ENCODE measurements at places on chromosomes 1 and 21.

- no peak for DNase-seq
Measured at GRCh38 chr1:85587841-85588240, 7.3 kb downstream of the CCN1 start.

DNA sequence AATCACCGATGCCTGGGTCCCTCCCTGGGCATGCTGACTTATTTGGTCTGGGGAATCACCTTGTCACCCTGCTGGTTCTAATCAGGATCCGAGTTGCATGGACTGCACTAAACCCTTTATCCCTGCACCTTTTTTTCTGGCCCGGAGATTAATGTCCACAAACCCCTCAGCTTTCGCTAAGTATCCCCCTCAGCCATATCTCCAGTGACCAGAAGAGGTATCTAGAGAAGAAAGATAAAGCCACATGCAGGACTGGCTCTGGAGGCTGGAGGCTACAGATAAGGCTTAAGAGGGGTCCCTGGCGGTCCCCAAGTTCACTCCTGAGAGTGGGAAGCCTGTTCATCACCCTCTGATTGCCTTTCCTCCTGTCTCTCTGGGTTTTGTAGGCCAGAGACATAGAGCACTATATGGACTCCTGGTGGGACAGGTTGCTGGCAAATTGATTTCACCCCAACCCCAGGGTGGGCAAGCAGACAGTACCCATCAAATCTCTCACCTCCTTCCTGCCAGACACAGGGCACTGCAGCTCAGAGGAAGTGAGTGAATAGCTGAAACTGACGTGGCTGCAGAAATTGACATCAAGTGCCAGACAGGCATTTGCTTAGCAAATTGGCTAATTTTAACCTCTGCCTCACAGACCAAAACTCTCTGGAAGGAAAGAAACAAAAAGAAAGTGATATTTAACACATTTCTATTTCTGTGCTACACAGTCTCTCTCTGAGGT is 38.8 kb downstream of the HMGB4 start:
- no peak for DNase-seq

DNA sequence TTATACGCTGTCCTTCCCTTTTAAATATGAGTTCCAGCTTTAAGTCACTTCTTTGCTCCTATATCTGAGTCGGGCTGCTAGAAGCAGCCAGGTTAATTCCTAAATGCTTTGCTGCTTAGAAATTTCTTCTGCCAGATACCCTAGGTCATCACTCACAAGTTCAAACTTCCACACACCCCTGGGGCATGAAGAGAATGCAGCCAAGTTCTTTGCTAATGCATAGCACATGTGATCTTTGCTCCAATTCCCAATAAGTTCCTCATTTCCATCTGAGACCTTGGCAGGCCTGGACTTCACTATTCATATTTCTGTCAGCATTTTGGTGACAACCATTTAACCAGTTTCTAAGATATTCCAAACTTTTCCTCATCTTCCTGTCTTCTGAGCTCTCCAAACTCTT is 14.5 kb upstream of the APP start:
- DNase-seq, result no peak

- no peak for DNase-seq
Measured at GRCh38 chr1:32716312-32717148, 14.0 kb upstream of the SYNC start.

DNA sequence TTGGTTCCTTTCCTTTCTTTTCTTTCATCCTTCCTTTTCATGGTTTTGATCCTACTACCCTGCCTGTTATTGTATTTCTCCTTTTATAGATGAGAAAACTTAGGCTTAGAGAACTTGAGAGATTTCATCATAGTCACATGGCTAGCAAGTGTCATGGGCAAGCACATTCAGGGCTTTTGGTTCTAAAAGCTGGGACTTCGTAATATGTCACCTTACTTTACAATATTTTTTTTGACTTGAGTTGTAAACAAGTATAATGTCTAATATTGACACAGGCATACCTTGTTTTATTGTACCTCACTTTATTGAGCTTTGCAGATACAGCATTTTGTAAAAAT is 70.7 kb downstream of the MTR start:
- DNase-seq, result no peak

DNA sequence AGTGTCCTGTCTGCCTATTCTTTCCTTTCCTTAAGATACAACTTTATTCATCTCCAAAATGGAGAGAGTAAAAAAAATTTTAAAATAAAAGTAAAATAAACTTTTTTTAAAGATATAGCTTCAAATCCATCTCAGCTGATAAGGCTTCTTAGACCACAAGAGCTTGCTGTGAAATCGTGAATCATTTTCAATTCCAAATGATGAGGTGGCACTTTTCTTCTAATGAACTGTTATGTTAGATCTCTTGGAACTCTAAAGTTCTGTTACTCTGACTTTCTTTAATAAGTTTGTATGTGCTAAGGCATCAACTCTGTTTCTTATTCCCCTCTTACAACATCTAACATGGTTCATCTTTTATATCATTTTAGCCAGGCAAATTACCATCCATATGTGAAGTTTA is 4.5 kb downstream of the SH3GLB1 start:
- no peak for DNase-seq

DNA sequence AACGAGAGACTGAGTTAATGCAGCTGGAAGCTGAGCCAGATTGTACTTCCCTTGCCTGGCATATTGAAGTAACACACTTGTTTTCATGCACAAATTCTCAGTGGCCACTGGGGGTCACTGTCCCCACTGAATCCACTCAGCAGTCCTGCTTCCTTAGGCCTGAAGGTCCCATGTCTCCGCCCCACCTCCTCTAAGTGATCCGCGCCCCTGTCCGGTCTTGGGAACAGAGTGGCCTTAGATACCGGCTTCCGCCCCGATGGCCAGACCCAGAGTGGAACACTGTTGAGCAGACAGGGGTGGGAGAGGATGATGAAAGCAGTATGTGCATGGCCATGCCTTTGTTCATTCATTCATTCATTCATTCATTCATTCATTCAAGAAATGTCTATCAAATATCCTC is 34.8 kb downstream of the CHAF1B start:
- DNase-seq, result no peak

- DNase-seq, result no peak
Measured at GRCh38 chr1:67193704-67194103, 27.4 kb downstream of the IL23R start.

DNA sequence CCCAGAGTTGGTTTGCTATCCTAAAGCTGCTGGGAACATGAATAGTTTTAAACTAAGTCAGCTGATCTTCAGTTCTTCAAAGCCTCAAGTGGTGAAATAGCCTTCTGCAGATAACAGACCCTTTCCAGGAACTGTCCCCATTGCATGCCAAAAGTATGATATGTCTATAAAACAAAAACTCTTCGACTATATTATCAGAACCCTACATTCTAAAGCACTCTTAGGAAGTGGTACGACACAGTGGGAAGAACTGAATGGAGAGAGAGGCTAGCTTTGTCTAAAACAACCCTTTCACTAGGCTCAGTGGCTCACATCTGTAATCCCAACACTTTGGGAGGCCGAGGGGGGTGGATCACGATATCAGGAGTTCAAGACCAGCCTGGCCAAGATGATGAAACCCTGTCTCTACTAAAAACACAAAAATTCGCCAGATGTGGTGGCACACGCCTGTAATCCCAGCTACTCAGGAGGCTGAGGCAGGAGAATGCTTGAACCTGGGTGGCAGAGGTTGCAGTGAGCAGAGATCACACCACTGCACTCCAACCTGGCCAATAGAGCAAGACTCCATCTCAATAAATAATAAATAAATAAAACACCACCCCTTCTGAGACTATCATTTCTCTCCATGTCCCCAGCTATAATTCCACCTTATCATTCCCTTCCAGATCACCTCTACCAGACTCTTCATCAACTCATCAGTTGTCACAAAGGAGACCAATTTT is 2.2 kb upstream of the FRRS1 start:
- no peak for DNase-seq

DNA sequence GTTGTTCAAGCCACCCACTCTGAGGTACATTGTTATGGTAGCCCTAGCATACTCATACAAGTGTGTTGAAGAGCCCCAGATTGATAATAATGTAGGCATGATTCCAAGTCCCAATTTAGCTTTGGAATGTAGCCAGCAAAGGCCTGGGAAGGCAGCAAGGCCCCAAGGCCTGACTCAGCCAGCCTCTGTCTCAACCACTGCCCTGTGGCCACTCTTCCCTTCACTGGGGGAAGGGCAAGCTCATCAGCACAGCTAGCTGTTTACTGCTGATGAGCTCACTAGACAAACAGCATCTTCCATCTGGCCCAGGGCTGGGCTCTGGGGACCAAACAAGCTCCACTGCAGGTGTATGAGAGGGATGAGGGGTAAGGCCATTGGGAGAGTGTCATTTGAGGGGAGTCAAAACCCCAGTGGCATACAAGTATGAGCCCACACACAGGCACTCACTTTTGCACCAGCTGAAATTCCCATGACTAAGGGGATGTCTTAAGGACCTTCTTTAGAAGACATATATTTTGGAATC is 2.2 kb upstream of the IRF6 start:
- DNase-seq, result no peak

GRCh38 chr1:102879439-102879993 is 228.8 kb downstream of the COL11A1 start:
- DNase-seq, result no peak

DNA sequence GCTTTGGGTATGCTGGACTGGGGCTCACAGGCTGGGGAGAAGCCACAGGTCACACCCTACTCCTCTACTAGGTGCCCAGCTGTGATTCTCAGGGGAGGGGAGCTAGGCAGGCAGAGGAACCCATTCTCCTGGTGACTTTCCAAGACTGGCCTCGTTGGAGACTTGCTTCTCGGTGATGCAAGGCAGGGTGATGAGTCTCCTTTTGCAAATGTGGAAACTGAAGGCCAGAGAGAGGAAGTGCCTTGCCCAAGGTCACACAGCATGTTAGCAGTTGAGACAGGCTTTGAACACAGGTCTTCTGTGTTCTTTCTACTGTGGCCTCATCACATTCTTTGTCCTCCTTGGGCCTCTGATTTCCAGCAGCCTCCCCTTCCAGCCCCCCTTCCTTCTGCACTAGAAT is 20.5 kb upstream of the C1QA start:
- DNase-seq, result no peak

GRCh38 chr1:174209347-174210187 is 50.2 kb downstream of the RABGAP1L start:
- DNase-seq, result no peak

DNA sequence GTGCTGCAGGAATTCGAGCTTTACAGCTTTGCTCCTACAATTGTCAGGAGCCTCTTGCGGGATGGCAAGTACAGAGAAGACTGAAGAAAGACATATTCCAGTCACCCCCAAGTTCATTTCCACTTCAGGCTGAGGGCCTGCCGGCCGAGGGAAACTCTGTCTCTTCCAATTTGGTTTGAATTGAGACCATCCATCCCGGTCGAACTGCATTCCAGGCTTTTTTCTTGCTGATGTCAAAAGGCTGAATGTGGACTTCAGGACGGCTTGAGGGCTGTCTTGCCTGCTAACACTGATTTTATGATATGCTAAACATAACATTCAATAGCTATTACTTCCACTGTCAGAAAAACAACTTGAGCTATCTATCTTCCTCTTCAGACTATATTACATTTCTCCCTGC is 79.8 kb upstream of the PLXNA2 start:
- no peak for DNase-seq

GRCh38 chr1:226831953-226832352 is 38.5 kb upstream of the PSEN2 start:
- DNase-seq, result no peak

DNA sequence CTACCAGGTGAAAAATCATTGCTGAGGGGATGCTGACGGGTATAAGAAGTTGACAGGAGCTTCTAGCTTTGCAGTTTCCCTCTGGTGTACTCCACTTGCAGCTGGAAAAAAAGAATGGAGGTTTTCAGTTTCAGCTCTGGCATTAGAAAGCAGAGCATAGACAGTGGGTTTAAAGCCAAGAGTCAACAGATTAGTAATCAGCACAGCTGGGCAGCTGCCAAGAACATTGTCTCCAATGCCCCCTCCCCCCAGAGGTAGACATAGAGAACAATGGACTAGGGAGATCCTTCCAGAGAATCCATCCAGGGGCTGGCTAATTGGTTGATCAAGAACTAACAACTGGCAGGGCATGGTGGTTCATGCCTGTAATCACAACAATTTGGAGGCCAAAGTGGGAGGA is 10.1 kb upstream of the ZBTB8B start:
- DNase-seq, result no peak

DNA sequence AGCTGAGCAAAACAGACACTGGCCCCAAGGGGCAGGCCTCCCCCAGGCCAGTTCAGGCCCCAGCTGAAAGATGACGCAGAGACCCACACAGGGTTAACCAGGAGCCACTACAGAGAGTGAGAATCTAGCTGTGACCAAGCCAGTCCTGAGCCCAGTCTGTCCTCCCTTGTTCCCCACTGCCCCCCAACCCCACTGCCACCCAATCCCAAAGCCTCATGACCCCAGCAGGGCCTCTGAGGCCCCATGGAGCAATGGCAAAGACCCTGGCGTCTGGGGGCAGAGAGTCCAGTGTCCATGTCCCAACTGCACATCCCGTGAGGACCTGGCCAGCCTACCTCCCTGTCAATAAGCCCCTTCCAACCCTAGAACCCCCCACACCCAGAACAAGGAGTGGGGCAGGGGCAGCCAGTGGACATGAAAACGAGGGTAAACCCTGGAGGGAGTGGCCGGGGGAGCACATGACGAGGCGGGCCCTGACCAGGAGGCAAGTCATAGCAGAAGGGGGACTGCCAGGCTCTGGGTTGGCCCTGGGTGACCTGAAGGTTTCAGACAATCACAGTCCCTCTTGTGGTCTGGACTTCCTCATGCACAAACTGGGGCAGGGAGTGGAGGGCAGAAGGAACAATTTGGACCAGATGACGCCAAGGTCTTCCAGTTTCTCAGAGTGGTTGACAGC is 100.5 kb downstream of the GLIS1 start:
- no peak for DNase-seq

DNA sequence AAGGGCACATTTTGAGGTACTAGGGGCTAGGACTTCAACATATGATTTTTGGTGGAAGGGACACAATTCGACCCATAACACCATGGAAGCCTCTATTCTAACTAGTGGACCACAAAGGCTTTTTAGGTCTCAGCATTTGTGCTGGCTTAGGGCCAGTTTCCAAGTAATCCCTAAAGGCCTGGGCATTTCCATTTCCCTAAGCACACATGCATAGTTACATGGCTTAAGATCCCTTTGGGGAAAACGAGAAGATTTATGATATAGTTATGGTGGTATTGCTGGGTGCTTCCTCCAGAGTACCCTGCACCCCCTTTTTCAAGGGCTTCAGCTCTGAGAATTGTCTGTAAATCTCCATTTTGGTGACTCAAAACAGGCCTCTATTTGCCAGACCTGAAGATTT is 28.2 kb upstream of the TMEM54 start:
- no peak for DNase-seq

GRCh38 chr1:110035236-110035752 is 870 bp downstream of the STRIP1 start:
- DNase-seq, result no peak

DNA sequence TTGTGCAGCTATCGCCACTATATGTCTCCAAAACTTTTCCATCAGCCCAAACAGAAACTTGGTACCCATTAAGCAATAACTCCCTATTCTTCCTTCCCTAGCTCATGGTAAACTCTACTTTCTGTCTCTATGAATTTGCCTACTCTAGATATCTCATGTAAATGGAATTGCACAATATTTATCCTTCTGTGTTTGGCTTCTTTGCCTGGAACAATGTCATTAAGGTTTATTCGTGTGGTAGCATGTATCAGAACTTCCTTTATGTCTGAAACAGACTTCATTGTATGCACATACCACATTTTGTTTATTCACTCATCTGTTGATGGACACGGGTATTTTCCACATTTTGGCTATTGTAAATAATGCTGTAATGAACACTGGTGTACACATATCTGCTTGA is 40.7 kb upstream of the CD34 start:
- no peak for DNase-seq

- no peak for DNase-seq
Measured at GRCh38 chr1:171984262-171984661, 143.0 kb downstream of the DNM3 start.

Data from esophagus squamous epithelium (tissue), 5 donors.